Right ventricle myocardium superior (tissue), 1 donor: ENCODE measurements at places on chromosomes 1 and 21. TPM values are rescaled to one million over a fixed set of nuclear protein-coding genes. Genes with fewer than 3 reads are reported as not detected.
A peak's percentile ranks its signal among the peaks of the same experiment; 100 is the strongest.

GRCh38 chr1:228511546-228512445 is 24.6 kb downstream of the RNF187 start:
- no peak for DNase-seq

DNA sequence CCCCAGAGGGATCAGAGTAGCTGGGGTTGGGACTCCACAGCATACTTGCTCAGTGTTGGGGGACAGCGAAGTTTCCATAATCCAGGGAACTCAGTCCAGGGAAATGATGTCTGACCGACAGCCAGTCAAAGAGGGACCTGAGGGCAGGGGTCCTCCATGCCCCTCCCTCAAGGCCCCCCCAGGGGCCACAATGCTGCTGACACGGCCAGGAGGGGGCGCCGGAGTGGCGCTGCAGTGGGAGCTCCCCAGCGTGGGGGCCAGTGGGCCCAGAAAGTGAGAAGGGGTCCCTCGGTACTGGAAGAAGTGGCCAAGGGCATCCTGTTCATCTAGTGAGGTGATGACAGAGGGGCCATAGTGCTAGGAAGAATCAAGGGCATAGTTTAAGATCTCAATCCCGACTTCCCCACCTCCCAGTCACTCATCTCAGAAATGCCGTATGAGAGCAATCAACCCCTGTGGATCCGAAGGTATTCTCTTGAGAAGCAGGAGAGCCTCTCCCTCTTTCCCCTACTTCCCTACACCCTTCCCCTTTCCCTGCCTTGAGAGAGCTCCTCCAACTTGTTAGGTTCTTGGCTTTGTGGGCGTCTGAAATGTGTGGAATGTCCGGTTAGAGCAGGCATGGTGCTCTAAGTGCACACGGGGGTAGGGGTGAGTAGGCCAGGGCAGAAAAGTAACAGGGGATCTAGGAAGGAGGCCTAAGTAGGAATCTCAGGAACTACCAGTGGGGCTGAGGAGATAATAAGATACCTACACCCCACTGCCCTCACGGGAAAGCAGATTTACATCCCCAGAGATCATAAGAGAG is 4.1 kb downstream of the NUDT17 start:
- DNase-seq = no peak

DNA sequence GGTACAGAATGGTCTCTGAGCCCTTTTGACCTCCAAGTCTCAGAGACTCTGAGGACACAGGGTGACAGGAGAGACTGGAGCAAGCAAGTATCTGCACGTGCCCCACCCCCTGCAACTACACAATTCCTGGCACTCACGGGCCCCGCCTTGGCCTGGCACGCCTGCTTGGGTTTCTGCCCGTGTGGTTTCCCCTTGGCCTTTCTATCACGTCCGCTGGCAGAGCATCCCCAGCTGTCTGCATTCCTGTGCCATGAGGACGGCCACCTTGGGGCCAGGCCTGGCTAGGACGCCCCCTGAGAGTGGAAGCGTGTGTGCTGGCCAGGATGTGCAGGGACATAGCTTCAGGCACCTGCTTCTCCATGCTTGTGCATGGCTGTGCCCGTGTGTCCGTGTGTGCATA is 14.3 kb upstream of the EDN2 start:
- peak; percentile 88 for DNase-seq

DNA sequence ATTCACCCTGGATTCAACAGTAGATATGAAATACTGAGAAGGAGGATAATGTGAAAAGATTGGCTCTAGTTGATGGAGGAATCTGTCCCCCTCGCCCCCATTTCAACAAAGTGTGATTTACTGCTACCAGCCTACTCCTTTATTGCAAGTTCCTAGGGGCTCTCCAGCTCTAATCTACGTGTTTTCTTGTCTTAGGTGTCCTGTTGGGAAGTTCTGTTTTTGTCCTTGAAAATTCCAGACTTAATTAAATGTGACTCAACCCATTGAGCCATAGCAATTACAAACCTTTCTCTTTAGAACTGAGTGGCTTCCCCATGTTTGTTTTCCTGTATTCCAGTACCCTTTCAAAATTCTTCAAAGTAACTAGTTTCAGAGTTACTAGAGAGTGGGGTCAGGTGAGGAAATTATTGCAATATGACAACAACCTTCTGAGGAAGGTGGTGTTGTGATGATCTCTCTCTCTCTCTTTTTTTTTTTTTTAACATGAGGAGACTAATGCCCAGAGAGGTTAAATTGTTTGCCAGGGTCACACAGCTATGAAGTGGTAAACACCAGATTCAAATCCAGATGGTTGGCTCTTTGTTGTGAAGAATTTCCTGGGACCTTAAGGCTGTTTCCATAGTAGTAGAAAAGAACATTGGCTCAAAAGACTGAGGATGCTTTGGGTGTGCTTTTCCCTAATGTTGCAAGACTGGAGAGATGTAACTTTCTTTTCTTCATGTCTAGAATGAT is 3.5 kb downstream of the RGL1 start:
- no peak for DNase-seq

DNA sequence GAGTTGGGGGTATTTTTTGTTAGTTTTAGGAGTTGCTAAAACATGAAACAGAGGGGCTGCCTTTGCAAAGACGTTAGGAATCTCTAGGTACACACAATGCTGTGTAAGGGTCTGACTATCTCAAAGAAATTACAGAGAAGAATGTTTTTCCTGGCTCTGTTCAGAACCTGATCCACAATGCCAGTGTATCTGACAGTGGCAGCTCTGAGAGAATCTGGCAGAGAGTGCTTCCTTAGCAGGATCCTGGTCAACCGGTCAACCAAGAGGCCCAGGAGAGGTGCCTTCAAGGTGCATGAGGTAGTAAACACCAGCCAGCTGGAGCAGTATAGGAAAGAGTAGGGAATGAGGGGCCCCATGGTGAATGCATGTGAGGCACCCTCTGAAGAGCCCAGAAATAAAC is 40.9 kb upstream of the RGS1 start:
- no peak for DNase-seq

DNA sequence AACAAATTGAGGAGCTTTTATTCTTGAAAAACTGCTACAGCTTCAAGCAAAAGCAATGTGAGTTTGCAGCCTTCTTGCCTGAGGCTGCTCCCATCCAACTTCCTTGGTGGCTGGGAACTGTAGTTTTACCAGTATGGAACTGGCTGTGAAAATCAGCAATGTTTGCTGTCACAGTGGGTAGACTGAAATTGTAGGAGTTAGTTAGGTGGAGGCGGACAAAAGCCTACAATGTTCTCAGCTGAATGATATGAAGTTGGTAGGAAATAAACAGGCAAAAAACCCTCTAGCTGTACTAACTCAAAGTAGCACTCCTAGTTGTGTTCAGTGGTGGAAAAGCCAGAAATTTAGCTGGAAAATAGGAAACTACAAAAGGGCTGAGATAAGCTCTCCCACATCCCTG is 18.5 kb downstream of the HAX1 start:
- DNase-seq = no peak

GRCh38 chr1:155012776-155013602 is 10.4 kb downstream of the ZBTB7B start:
- no peak for DNase-seq

DNA sequence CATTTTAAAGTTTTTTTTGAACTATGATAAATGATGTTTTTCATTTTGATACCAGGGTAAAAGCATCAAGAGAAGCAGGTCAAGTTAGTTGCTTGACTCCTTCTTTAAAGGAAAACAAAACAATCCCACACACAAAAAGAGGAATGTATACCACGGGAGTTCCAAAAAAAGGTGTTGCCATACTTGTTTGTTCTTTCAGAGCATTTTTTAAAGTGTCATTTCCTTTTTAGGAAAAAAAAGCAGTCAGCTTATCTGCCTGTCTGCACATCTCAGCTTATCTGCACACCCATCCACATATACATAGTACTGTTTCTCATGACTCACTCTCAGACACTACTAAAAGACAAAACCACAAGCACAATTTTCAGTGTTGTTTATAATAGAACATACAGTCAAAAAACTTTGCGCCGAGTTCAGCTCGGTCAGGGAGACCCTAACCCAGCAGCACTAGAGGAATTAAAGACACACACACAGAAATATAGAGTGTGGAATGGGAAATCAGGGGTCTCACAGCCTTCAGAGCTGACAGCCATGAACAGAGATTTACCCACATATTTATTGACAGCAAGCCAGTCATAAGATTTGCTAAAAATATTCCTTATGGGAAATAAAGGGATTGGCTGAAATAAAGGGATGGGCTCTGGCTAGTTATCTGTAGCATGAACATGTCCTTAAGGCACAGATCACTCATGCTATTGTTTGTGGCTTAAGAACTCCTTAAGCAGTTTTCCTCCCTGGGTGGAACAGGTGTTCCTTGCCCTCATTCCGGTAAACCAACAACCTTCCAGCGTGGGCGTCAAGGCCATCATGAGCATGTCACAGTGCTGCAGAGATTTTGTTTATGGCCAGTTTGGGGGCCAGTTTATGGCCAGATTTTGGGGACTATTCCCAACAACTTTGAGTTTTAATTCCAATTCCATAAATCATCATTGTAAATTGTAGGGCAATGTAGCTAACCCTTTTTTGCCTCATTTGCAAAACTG is 11.4 kb upstream of the MNDA start:
- no peak for DNase-seq

GRCh38 chr1:27981145-27981544 is 21.4 kb downstream of the XKR8 start:
- DNase-seq = no peak

DNA sequence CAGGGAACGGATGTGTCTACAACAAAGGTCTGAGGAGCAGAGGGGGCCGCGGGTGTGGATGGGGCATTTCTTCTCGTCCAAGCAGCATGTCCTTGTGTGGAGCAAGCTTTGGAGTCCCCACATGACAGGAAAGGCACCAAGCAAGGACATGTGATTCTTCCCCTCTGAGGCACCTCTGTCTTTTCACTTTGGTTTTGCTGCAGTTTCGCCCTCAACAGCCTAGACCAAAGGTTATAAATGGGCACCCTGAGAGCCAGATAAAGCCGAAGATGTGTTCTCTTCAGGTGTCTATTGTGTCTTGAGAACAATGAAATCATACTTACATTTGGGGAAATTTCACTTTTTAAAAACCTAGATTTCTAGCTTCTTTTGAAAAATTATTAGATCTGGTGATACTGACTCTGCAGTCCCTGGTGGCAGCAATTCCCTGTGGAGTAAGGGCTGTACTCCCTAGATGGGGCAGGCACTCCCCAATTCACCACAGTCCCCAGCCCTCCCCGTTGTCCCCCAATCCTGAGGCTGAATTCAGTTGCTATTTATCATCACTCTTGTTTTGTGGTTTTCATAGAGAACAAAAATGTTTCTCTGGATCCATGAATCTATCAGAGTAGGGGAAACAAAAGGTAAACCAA is 28.8 kb upstream of the IKBKE start:
- no peak for DNase-seq

GRCh38 chr1:212413902-212414327 is 771 bp downstream of the PACC1 start:
- no peak for DNase-seq

DNA sequence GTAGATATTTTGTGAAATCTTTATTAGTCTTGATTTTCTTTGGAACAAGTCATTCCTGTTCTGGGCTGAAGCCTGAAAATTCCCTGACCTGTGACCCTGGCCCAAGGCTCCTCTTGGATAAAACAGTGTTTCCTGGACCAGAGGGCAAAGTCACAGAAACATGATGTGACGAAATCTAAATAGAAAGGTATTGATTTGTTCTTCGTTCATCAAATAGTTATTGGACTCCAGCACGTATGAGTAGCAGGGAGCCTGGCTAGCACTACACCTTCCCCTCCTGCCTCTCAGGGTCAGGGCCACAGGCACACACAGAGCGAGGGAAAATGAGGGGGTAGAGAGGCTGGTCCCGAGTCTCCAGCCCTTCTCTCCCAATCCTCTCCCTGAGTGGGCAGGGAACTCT is 1.7 kb upstream of the CLDN14 start:
- no peak for DNase-seq

DNA sequence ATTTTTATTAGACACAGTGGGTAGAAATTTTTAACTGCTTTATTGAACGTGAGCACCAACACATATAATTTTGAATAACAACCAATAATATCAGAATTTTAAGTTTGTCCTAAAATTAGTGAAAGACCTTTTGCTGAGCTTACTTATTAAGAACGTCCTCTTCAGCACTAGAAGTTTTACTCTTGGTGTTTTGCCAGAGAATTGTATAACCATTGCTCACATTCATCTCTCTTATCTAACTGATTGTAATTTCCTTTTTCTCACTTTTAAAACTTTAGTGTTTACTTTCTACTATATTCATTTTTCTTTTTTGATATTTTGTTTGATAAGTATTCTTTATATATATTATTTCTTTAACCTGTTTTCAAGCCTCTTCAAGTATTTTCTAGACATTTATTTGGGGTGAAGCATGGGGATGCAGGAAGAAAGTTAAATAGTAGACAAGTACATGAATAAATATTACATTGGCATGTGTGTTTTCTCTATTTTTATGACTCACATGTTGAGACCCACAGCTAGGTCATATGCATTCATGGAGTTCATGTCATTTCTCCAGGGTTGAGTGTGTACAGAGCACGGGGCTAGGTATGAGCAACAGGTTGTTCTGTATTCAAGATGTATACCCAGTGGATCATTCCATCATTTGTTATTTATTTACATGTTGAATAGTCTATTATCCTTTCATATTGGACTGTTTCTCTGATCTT is 90.6 kb downstream of the ATP6V1G3 start:
- no peak for DNase-seq

- DNase-seq = no peak
Measured at GRCh38 chr1:53567851-53568250, 108.7 kb downstream of the DMRTB1 start.

DNA sequence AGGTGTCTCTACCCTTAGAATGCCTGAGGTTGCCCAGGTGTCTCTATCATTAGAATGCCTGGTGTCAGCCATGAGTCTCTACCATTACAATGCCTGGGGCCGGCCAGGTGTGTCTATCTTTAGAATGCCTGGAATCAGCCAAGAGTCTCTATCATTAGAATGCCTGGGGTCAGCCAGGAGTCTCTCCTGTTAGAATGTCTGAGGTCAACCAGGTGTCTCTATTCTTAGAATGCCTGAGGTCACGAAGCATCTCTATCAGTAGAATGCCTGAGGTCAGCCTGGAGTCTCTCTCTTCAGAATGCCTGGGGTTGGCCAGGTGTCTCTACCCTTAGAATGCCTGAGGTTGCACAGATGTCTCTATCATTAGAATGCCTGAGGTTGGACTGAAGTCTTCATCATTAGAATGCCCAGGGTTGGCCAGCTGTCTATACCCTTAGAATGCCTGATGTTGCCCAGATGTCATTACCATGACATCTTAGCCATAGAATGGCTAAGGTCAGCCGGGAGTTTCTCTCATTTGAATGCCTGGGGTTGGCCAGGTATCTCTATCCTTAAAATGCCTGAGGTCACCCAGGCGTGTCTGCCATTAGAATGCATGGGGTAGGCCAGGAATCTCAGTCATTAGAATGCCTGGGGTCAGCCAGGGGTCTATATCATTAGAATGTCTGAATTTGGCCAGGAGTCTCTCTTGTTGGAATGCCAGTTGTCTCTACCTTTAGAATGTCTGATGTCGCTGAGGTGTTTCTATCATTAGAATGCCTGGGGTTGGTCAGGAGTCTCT is 44.0 kb downstream of the RNF187 start:
- no peak for DNase-seq

DNA sequence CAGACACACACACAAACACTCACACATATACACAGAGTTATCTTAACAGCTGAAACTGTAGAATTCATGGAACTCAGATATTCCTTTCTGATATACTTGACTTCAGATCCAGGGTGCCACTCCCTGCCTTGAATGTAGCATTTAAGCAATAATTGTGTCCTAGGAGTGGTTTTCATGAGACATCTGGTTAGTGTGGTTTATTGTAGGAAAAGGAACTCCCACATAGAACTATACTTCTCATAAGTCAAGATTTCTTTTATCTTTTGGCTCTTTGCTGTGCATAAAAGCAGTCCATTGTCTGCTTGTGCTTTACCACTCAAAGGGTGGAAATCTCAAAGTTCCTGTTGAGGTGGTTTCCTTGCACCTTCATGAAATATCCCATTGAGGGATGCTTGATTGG is 272.6 kb upstream of the SGIP1 start:
- DNase-seq = no peak

Gene SPRR5
- not detected for total RNA-seq

Gene PDZK1
- not detected for total RNA-seq

Gene NBPF26
- 0.30 TPM for total RNA-seq
